Fibroblast of mammary gland (primary cell): ENCODE measurements at places on chromosomes 2 and 18.

GRCh38 chr2:231300020-231300721, 95.3 kb upstream of the B3GNT7 start:
- DNase-seq = no peak

DNA sequence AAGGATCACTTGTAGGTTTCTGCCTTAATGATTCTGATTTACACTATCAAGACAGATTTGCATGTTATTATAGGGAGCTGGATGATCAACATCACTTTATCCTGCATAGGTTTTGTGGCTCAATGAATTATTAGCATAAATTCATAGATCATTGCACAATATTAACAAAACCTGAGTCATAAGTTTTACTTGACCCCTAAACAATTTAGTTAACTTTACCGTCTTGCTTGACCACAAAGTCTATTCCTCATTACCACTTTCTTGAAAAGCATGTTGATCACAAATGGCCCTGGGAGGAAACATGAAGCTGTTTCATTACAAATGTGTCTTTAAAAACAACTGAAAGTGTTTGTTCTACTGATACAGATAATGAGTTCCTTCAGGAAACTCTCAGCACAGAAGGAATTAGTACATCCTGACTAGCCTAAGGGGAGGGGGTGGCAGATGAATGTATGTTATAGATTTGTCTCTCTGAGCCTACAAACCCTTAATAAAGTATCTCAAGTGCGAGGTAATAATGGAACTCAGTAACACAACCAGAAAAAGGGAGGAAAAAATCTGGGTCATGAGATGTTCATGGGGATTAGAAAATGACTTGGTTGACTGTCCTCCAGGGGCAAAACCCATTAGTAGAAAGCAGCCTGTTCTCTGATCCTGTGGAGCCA, 303.4 kb downstream of the PIK3C3 start:
- DNase-seq = no peak

DNA sequence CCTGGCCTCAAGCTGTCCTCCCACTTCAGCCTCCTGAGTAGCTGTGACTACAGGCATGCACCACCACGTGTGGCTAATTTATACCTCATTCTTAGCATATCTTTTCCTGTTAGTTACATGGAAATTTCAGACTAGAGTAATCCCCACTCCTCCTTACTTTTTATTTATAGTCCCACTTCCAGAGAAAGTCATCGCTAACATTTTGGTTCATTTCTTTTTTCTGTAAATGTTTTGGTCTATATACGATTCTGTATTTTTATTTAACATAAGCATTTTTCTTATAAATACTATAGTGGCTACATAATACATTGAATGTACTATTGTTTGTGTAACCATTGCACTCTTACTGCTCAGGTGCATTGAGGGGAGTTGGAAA, 42.3 kb downstream of the DDX1 start:
- DNase-seq = no peak

DNA sequence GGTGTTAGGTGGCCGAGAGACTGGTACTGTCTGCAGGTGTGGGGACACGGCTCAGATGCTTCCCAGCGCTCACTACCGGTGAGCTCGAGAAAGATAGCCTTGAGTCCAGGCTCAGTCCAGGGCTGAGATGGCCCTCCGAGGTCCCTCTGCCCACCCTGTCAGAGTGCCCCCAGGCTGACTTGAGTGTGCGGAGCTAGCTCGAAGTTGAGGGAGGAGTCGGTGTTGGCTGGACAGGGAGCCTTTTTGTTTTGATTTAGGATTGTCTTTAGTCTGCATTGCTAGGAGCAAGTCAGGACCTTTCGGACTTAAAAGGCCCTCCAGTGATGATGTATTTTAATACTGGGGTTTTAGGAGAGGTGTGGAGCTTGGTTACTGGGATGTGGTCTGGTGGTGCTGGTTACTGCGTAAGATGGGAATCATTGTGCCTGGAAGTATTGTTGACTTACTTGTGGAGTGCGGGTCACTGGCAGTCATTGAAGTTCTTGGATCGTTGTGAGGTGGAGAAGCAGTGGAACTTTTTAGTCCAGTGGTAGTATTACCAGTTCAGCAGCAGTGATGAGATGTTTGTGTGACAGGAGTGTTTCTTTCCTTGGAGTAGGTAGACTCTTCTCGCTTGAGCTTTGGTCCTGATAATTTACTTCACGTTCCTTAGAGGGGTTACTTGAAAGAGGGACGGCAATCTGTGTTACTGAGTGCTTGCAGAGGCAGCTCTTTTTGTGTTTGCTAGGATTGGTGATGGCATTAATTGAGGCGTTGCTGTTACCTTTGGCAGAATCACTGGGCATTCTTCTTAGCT, 633 bp downstream of the KIAA1328 start:
- DNase-seq = peak; percentile 59

DNA sequence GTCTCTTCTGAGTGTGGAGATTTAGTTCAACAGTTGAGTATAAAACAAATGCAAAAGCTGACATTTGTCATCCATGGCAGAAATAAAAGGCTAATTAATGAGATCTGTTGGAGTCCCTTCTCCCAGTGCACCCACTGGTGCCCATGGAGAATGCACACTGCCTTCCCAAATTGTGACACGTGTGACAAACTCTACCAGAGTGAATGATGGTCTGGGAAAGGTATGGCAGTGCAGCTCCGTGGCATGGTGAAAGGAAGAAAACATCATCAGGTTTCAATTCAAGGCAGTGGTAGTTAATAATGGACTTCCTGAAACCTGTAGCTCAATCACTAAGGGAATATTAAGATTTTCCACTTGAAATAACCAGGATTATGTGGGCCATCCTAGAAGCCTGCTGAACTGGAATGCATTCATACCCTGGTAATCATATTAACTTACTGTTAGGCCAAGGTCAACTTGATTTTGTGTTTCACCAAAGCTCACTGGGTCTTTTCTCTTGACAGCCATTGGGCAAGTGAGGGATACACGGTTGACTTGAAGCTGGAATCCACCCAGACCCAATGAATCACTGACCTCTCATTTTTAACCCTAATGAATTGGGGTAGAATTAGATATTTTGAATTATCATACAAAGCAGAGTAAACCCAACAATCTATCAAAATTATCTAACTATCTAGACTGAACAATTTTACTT, 167.6 kb downstream of the AFF3 start:
- DNase-seq = peak; percentile 64

- no peak for DNase-seq
Measured at GRCh38 chr2:129762386-129763189, 216.9 kb upstream of the RAB6C start.

GRCh38 chr18:63588909-63589308, 1.8 kb downstream of the SERPINB13 start:
- no peak for DNase-seq

DNA sequence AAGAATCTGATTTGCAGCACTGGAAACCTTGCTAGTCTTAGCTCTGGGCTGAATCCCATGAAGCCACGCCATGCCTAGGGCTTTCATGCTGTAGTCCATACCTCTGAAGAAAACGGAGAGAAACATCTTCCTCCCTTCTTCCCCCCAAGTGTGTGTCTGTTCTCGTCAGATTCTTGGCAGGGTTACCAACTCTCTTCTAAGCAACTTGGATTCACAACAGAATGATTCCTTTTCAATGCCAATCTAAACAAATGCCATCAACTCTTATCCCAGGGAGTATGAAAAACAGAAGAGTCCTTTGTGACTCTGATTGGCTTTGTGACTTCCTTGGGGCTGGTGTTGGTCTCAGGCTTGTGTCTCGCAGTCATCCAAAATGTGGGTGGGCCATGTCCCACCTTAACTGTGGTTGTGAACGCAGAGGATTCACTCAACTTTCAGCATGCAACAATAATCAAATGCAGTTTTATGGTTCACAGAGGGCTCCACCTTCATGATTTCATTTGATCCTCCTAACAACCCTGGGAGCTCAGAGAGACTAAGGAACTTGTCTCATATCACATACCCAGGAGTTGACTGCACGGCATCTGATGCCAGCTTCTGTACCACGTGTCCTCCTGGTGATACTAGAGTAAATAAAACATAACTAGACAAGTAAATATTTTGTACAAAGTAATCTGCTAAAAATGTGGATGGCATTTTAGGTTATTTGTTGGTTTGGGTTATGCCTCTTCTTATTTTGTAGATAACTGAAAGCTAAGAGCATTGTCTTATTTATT, 186.0 kb upstream of the TNP1 start:
- DNase-seq = no peak

- DNase-seq = no peak
Measured at GRCh38 chr2:237538001-237538720, 28.2 kb upstream of the PRLH start.

- DNase-seq = no peak
Measured at GRCh38 chr2:39306626-39307025, 62.9 kb upstream of the CDKL4 start.

- DNase-seq = peak; percentile 38
Measured at GRCh38 chr2:37201766-37202165, 5.5 kb downstream of the CEBPZOS start.

GRCh38 chr2:233418761-233419546, 64.7 kb downstream of the DGKD start:
- peak; percentile 24 for DNase-seq

DNA sequence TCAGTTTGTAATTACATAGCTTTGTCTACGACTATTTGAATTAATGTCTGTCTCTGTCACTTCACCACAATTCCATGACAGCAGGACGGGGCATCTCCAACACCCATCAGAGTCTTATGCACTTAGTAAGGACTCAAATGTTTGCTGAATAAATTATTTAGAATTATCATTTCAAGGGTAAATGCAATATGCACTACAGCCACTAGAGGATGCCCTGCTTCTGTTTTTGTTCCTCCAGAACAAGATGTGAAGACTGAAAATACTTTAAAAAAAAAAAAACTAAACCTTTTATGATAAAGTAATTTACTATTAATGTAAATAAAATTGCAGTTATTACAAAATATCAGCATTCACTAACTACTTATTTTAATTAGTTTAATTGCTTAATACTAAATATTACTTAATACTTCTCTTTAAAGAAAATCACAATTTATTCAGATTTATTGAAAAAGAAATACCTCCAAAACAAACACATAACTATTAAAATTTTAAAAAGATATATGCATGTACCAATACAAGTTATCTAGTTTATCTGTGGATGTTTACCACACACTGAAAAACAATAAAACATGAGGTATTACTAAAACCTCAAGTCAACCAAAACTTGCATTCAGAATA, 3.2 kb downstream of the PIGN start:
- DNase-seq = peak; percentile 76

DNA sequence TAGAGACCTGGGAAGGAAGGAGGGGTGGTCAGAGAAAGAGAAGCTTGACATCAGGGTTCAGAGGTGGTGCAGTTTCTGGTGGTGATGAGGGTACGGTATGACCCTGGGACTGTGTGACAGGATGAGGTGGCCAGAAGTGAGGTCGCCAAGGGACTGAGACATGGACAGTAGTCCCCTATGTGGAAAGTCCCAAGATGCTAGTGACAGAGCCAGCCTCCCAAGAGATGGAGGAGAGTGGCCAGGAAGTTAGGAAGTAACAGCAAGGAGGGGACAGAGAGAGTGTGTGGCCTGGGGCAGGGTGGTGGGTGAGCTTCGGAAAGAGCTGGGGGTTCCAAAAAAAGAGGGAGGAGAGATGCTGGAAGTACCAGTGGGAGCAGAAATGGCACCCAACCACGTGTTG, 66.0 kb downstream of the SMAD7 start:
- DNase-seq = no peak

DNA sequence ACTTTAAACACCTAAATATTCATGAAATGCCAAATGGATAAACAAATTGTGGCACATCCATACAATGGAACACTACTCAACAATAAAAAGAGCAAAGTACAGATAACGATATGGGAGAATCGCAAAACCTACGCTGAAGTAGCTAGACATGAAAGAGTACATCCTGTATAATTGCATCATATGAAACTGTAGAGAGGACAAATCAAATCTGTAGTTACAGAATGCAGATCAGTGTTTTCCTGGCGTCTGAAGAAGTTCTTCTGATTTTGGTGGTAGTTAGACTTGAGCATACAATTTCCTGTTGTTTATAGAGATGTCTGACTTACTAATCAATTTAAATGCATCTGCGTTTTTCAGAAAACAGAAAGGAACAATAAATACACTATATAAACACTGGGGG, 394.4 kb downstream of the SOCS6 start:
- DNase-seq = no peak

GRCh38 chr2:54579682-54580620, 123.8 kb downstream of the SPTBN1 start:
- DNase-seq = no peak

GRCh38 chr2:102155703-102156515, 13.4 kb downstream of the IL1R1 start:
- DNase-seq = peak; percentile 82
